ENCODE measurements at places on chromosomes 4 and X. TPM values are rescaled to one million over a fixed set of nuclear protein-coding genes. Genes with fewer than 3 reads are reported as not detected.
A peak's percentile ranks its signal among the peaks of the same experiment; 100 is the strongest.

DNA sequence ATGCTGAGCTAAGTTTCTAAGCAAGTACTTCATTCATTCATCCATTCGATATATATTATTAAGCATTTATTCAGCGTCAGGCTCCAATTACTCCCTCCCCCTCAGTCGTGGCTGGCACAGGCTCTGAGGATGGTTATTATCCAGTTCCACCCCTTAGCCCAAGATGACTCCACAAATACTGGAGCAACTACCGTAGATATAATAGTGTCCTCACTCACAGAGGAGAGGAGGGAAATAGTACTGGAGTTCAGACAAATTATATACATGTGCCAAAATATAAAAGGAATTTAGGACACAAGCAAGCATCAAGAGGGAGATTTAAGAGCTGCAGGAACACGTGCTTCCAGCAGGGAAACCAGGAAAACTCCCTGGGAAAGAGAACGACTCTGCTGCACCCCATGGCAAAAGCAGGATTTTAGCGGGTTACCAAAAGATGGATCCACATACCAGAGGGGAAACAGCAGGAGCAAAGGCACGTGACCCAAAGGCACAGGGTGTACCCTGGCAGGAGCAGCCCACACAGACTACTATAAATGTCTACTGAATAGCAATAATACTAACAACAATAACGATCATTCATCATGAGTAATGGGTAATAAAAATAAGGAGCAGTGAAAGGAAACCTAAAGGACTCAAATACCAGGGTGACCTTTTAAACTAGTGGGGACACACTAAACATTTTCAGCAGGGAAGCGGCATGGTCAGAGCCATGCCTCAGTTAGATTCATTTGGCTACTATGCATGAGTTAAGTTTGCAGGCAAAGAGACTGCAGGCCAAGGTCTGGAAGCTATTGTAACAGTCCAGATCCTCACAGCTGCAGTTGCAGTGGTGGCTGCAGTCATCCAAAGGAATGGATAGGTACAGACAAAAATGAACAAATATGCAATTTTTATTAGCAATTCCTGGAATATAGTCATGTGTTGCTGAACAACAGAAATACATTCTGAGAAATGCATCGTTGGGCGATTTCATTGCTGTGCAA lies 153.7 kb downstream of the APBB2 start:
- no peaks in the 10 kb centered on the region for H3K27me3 ChIP-seq
- H3K36me3 ChIP-seq = no peaks in the 10 kb centered on the region
- no peak overlapping the region for H3K4me3 ChIP-seq

Gene AR
- polyA plus RNA-seq = 8.3 TPM

Gene SCRG1
- polyA plus RNA-seq = not detected

DNA sequence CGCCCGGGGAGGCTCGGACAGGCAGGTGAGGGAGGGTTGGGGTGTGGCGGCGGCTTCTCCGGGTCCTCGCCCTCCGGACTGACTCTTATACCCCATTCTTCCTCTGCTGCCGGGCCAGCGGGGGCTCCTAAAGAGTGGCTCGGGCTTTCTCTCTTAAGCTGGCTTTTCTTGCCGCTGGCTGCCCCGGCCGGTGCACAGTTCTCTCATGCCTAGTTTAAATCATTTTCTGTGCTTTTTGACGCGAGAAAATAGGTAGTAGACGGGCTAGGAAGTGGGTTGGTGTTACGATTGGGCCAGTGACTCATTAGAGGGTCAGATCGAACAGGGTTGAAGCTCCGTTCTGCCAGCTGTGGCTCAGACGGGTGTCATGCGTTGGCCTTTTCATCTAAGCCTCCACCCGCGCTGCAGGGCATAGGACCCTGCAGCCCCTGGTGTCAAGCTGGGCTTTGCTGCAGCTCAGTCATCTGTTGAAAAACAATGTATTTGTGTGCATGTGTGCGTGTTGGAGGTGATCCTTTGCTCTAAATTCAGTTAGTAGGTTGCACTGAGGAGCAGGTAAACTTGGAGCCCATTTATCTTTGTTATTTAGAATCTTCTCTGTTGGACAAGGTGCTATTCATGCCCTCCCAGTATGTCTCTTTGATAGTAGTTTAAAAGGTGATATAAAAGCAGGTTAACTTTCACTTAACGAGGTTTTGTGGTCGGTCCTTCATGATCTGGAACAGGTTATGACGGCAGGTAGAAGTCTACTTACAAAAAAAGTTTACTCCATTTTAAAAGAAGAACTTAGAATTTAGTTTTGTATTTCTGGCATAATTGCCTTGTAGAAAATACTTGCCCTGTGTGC lies 802 bp downstream of the BMP2K start:
- H3K27ac ChIP-seq = peak overlapping the region; percentile 97
- H3K4me1 ChIP-seq = peaks cover 24% of the 10 kb centered on the region
- no peaks in the 10 kb centered on the region for H3K27me3 ChIP-seq
- peak overlapping the region; percentile 91 for H3K4me3 ChIP-seq
- DNase-seq = peak; percentile 64

GRCh38 chr4:15194520-15194919 lies 192.2 kb downstream of the CPEB2 start:
- no peak overlapping the region for H3K27ac ChIP-seq
- no peak for DNase-seq
- no peaks in the 10 kb centered on the region for H3K27me3 ChIP-seq
- H3K4me3 ChIP-seq = no peak overlapping the region

GRCh38 chrX:130125091-130125874 lies 15.0 kb upstream of the ELF4 start:
- DNase-seq = peak; percentile 31
- H3K4me3 ChIP-seq = no peak overlapping the region
- peaks cover 5% of the 10 kb centered on the region for H3K36me3 ChIP-seq

- H3K4me1 ChIP-seq = peaks cover 3% of the 10 kb centered on the region
- no peak for DNase-seq
- no peaks in the 10 kb centered on the region for H3K27me3 ChIP-seq
- peak overlapping the region; percentile 16 for H3K4me3 ChIP-seq
- H3K36me3 ChIP-seq = no peaks in the 10 kb centered on the region
Measured at GRCh38 chrX:102745857-102746584, 25.5 kb downstream of the GPRASP3 start.

GRCh38 chrX:30831082-30831481 lies 58.0 kb downstream of the TAB3 start:
- no peak for DNase-seq
- H3K4me3 ChIP-seq = no peak overlapping the region
- no peak overlapping the region for H3K27ac ChIP-seq
- no peaks in the 10 kb centered on the region for H3K4me1 ChIP-seq
- no peaks in the 10 kb centered on the region for H3K27me3 ChIP-seq

DNA sequence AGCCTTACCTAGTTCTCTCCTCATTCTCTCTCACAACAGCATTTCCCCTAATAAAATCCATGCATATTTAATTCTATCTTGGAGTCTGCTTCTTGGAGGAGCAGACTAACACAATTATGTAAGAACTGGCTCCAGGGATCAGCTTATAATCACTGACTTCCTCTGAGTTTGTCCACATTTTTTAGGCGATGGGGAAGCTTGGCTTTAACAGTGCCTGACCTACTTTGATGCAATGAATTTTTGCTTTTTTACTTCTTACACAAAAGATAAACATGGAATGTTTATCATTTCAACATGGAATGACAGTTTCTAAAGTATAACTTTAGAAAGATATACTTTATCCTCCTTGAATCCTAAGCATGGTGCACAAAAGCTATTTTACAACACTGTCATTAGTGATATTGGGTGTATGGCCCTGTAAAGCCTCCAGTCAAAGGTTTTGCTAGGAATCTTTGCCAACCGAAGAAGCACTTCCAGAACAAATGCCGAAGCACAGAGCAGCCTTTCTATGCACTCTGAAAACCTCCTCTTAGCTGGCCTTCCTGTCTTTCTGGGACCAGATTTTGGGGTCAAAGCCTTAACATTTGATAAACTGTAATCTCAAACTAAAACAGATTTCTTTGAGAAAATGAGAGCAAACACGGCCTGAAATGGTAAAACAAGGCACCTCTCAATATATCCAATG lies 736 bp downstream of the BDH2 start:
- no peaks in the 10 kb centered on the region for H3K27me3 ChIP-seq
- DNase-seq = peak; percentile 10
- H3K27ac ChIP-seq = peak overlapping the region; percentile 49
- H3K36me3 ChIP-seq = no peaks in the 10 kb centered on the region
- H3K4me1 ChIP-seq = peaks cover 8% of the 10 kb centered on the region

GRCh38 chrX:36510736-36511135 lies 497.4 kb upstream of the FAM47C start:
- no peaks in the 10 kb centered on the region for H3K36me3 ChIP-seq
- H3K27ac ChIP-seq = no peak overlapping the region
- H3K27me3 ChIP-seq = no peaks in the 10 kb centered on the region
- no peaks in the 10 kb centered on the region for H3K4me1 ChIP-seq
- DNase-seq = no peak

DNA sequence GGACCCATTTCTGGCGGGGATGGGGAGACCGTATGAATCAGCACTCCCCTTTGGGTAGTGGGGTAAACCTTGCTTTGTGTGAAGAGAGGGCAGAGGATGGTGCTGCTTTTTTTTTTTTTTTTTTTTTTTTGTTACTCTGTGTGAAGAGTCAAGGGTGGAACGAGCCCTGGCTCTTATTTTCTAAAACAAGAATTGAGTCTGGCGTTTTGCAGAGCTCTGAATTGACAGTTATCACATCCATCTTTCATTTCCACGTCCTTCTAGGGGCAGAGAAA lies 1.2 kb downstream of the SLAIN2 start:
- H3K36me3 ChIP-seq = no peaks in the 10 kb centered on the region
- no peaks in the 10 kb centered on the region for H3K27me3 ChIP-seq
- peak; percentile 10 for DNase-seq

Gene SMIM31
- polyA plus RNA-seq = not detected

Gene CD40LG
- polyA plus RNA-seq = not detected

DNA sequence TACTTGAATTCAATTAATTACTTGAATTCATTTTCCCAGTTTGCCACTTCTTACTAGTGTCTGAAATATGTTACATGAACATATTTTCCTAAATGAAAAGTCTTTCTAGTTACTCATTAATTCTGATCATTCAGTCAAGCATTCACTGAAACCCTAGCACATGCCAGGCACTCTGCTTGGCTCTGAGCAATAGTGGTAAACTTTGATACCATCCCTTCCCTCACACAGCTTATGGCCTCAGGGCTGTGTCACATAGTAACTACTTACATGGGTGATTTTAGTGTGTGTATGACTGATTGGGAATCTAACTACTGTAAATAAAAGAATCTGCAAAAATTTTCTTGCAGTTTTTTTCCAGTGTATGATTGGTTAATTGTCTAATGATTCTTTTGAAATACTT lies 32.7 kb downstream of the METAP1 start:
- H3K27me3 ChIP-seq = no peaks in the 10 kb centered on the region
- no peak for DNase-seq
- no peaks in the 10 kb centered on the region for H3K4me1 ChIP-seq
- H3K36me3 ChIP-seq = no peaks in the 10 kb centered on the region
- H3K27ac ChIP-seq = no peak overlapping the region

Data from endothelial cell of umbilical vein (primary cell).